Epithelial cell of alveolus of lung (primary cell): ENCODE measurements at places on chromosomes 4 and X. TPM values are rescaled to one million over a fixed set of nuclear protein-coding genes. Genes with fewer than 3 reads are reported as not detected.

The BTC gene
- total RNA-seq, result 0.26 and 1.8 TPM in 2 replicates

The ANXA3 gene
- 2.2 and 25.7 TPM in 2 replicates for total RNA-seq

The SYNPO2 gene
- 1.3 and 3.7 TPM in 2 replicates for total RNA-seq

The NFKB1 gene
- 17.6 and 32.6 TPM in 2 replicates for total RNA-seq

The TLR6 gene
- 0.32 and 1.8 TPM in 2 replicates for total RNA-seq

The CSAG3 gene
- not detected in 2 replicates for total RNA-seq

The AIFM1 gene
- 14.6 and 18.3 TPM in 2 replicates for total RNA-seq

The NKX6-1 gene
- 0.13 and 0.56 TPM in 2 replicates for total RNA-seq

The RS1 gene
- not detected in 2 replicates for total RNA-seq

The RPS6KA6 gene
- 0.64 and 2.6 TPM in 2 replicates for total RNA-seq

The CXXC4 gene
- 1.2 and 6.8 TPM in 2 replicates for total RNA-seq
